Suprapubic skin (tissue), 4 donors: ENCODE measurements at places on chromosomes 3 and 15.

DNA sequence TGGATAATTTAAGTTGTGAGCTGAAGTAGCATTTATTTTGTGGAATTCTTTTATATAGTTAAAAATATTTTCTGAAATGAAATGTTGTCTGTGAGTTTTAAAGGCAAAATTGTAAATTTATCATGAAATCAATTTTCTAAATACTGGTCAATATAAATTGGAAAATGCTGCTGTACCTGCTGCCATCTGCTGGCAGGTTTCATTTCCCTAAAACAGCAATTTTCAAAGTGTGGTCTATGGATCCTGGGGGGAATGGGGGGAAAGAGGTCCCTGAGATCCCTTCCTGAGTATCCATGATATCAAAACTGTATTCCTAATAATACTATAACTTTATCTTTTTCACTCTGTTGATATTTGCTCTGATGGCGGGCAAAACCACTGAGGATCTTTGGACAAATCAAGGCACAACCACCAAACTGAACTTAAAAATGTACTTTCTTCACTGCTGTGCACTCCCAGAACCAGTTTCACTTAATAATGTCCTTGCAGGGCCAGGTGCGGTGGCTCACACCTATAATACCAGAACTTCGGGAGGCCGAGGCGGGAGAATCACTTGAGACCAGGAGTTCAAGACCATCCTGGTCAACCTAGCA is 17.2 kb upstream of the CCR4 start:
- H3K4me1 ChIP-seq: no peaks in the 10 kb centered on the region
- H3K27me3 ChIP-seq: no peaks in the 10 kb centered on the region
- no peak overlapping the region for H3K27ac ChIP-seq
- H3K36me3 ChIP-seq: no peaks in the 10 kb centered on the region

DNA sequence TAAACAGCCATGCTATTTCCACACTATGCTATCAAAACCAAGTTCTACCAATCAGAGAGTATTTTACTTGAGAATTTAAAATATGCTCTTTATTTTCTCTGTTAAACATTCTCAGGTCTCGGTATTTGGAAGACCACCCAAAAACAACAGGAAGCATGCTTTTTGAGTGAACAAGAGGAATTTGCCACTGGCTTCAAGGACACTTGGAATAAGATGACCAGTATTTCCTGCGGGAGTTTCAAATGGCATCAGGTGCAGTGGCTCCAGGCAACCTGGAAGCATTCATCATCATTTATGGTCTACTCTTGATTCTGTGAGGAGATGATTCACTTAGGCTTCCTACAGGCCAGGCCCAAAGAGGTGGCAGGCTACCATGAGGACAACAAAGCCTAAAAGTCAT is 305.7 kb upstream of the ATP11B start:
- H3K36me3 ChIP-seq: no peaks in the 10 kb centered on the region
- H3K27me3 ChIP-seq: no peaks in the 10 kb centered on the region
- H3K4me3 ChIP-seq: no peak overlapping the region
- no peak overlapping the region for H3K27ac ChIP-seq
- H3K4me1 ChIP-seq: peaks cover 15% of the 10 kb centered on the region
- no peak for DNase-seq

DNA sequence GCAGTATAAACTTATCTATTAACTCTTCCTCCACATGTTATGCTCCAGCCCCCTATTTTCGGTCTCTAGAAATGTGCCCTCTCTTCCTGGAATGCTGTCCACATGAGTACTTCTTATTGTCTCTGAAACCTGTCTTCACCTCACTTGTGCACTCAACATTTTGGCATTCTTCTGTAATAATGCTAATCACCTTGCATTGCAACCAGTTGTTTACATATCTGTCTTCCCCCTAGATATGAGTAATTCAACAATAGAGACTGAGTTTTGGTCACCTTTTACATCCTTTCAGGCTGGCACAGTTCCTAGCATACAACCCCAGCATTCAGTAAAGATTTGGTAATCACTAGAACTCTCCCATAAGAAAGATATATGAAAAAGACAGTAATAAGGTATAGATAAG is 17.2 kb downstream of the CCDC80 start:
- H3K27ac ChIP-seq: no peak overlapping the region
- DNase-seq: no peak
- H3K36me3 ChIP-seq: no peaks in the 10 kb centered on the region
- no peaks in the 10 kb centered on the region for H3K27me3 ChIP-seq

DNA sequence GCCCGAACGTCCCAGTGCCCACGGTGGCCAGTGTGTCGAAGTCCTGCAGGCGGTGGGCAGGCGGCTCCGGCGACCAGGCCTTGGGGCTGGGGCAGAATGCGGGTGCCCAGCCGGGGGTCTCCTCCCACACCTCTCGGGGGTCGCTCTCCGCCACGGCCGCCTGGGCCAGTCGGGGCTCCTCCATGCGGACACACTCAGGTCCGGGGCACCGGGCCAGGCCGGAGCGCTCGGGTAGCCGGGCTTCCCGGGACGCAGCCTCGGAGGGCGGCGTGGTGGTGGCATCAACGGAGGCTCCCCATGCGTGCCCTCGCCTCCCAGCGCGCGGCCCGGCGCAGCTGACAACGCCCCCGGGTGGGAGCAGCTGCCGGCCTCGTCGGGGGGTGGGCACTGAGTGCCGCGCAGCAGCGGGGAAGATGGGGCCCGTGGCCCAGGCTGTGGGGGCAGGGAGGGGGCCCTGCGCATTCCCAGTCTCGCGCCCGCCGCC is 30.1 kb upstream of the CERS3 start:
- H3K36me3 ChIP-seq: no peaks in the 10 kb centered on the region
- H3K4me3 ChIP-seq: no peak overlapping the region
- peaks cover 6% of the 10 kb centered on the region for H3K4me1 ChIP-seq
- no peak overlapping the region for H3K27ac ChIP-seq
- no peak for DNase-seq

DNA sequence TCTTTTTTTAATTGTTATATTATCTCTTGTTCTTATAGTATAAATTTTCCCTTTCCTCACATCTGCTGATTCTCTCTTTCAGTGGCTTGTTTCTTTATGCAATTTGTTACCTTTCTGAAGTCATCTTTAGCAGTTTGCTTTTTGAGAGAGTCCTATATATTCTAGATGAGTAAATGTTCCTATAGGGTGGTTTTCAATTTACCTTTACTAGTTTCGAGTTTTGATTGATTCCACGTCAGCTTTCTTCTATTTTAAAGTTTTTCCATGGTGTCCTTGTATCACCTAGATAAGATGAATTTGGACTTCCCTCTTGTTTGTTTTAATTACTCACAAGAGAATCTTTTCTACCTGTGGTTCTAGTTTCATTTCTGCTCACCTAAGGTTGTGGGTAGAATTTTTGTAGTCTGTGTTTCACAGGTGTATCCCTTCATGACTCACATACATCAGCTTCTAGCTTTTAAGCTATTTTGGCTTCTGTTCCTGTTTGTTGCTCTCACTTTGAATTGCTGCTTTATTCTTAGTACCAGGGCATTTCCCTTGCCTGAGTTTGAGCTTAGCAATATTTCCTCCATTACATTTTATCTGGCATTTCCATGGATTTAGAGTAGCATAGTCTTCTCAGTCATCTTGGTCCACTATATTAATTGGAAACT is 6.4 kb downstream of the TEX9 start:
- peaks cover 11% of the 10 kb centered on the region for H3K4me1 ChIP-seq
- no peaks in the 10 kb centered on the region for H3K27me3 ChIP-seq
- H3K36me3 ChIP-seq: no peaks in the 10 kb centered on the region
- H3K4me3 ChIP-seq: no peak overlapping the region

DNA sequence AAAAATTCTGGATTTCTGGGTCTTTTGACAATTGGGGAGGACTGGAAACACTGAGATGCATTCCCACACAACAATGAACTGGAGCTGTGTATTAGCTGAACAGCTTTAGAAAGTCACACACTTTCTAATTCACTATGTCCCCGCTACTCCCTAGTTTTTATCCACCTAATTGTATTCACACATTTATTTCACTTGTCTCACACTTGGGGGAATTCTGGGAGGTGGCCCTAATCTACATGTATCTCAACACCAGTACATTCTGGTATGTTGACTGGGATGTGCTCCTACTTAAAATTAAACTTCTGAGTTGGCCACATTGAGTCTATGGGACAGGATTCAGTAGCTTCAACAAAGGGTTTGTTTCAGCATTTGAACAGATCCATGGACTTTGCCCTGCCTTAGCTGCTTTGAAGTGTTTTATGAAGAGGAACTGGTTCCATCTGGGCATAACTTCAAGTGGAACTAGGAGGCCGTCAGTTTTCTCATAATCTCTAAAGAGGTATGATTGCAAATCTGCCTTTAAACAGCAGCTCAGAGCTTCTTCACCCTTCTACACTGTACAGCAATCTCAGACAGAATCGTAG is 106.5 kb upstream of the CMC1 start:
- no peaks in the 10 kb centered on the region for H3K27me3 ChIP-seq
- DNase-seq: no peak
- no peak overlapping the region for H3K4me3 ChIP-seq
- H3K36me3 ChIP-seq: no peaks in the 10 kb centered on the region
- no peak overlapping the region for H3K27ac ChIP-seq

DNA sequence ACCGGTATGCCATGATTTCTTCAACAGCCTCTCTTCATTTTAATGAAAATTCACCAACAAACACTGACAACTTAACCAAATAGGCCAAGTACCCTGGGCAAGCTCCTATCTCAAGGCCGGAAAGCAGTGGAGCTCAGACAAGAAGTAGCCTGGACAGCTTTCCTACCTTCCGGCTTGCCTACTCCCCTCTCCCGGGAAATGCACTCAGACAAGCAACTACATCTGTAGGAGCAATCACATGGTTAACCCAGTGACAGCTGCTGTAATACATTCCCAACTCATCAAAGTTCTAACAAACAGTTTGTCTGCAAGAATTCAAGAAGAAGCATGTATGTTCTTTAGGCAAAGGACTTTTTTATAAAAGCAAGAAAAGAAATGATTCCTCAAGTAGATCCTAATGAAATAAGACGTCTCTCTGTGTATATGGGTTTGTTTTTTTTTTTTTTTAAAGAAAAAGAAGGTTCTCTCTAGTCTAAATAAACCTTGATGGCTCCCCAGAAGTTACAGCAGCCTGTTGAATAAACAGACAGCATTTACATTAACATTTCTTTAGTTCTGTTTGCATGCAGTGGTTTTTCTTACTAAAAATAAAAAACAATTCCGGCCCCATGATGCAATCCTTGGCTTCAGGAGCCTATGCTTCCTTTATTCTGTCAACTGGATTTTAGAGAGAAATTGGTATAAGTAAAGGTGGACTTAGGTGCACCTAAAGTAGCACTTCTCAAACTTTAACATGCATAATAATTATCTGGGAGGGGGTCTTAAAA is 278.7 kb downstream of the NEK10 start:
- H3K27ac ChIP-seq: no peak overlapping the region
- H3K27me3 ChIP-seq: no peaks in the 10 kb centered on the region
- no peak overlapping the region for H3K4me3 ChIP-seq

DNA sequence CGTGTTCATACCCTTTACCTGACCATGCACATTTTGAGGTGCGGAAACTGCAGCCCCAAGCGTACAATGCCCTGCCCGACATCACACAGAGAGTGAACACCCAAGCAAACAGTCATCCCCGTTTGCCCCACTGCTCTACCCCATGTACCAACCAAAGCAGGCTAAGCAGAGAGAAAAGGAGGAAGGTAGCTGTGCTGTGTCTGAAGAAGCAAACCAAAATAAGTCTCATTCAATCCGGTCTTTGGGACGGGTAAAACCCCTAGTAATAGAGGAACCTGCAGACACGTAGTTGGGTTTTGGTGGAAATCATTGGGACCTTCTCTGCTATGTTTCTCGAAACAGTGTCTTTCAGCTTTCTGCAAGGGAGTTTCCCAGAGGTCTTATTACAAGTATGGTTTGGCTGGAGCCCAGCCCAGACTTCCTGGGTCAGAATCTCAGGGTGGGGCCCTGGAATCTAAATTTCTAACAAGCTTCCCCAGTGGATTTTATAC is 164.6 kb upstream of the HES1 start:
- H3K4me3 ChIP-seq: no peak overlapping the region
- DNase-seq: no peak
- H3K27ac ChIP-seq: no peak overlapping the region
- no peaks in the 10 kb centered on the region for H3K27me3 ChIP-seq
- peaks cover 34% of the 10 kb centered on the region for H3K4me1 ChIP-seq
- no peaks in the 10 kb centered on the region for H3K36me3 ChIP-seq

DNA sequence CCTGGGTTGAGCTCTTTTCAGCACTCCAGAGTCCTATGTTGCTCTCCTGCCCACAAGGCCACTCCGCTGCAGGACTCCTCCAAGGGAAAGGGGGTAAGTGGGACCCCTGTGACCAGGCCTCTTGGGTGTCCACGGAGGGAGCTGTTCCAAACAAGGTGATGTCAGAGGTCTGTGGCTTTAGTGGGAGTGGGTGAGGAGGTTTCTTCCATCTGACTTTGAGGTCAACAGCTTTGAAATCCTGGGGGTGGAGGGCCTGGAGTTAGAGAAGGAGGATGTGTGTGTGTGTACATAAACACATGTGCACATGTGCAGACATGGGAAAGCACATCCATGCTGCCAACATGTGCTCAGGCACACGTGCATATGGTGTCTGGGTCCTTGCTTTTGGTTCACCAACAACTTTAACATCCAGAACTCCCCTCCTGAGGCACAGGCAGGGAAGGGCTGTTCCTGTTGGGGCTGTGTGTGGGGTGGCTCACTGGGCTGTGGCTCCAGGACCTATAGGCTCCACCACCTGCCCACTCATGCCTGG is 51.4 kb upstream of the TMEM115 start:
- H3K36me3 ChIP-seq: no peaks in the 10 kb centered on the region
- H3K4me3 ChIP-seq: no peak overlapping the region
- H3K27ac ChIP-seq: no peak overlapping the region
- H3K4me1 ChIP-seq: no peaks in the 10 kb centered on the region
- no peaks in the 10 kb centered on the region for H3K27me3 ChIP-seq

DNA sequence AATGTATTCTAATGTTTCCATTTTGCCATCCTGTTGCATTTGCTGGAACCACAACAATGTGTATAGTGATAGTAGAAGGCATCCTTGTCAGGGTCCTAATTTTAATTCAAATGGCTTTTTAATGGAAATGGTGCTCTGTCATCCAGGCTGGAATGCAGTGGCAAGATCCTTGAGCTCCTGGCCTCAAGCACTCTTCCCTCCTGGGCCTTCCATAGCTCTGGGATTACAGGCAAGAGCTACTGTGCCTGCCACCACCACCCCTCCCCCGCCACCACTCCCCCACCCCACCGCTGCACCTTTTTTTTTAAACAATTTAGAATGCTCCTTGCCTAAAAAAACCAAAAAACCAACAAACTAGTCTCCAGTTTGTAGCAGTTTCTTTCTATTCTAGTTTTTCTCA is 15.2 kb upstream of the IQCF6 start:
- H3K27ac ChIP-seq: no peak overlapping the region
- H3K36me3 ChIP-seq: no peaks in the 10 kb centered on the region
- DNase-seq: no peak
- peaks cover 17% of the 10 kb centered on the region for H3K27me3 ChIP-seq

- H3K4me3 ChIP-seq: no peak overlapping the region
- H3K27ac ChIP-seq: no peak overlapping the region
- DNase-seq: no peak
- no peaks in the 10 kb centered on the region for H3K36me3 ChIP-seq
Observed at GRCh38 chr3:128942161-128942952, 51.5 kb downstream of the CFAP92 start.

GRCh38 chr3:175149675-175150074 is 290.5 kb downstream of the NAALADL2 start:
- no peak overlapping the region for H3K4me3 ChIP-seq
- no peaks in the 10 kb centered on the region for H3K27me3 ChIP-seq
- no peak overlapping the region for H3K27ac ChIP-seq
- H3K4me1 ChIP-seq: peaks cover 6% of the 10 kb centered on the region
